ENCODE measurements at places on chromosomes 16 and 17. TPM values are rescaled to one million over a fixed set of nuclear protein-coding genes. Genes with fewer than 3 reads are reported as not detected.

SCPEP1 gene
- 17.4 TPM for total RNA-seq

OTOP2 gene
- total RNA-seq, result not detected

- DNase-seq, result no peak
Measured at GRCh38 chr17:47736501-47737495, 3.8 kb downstream of the TBX21 start.

DNA sequence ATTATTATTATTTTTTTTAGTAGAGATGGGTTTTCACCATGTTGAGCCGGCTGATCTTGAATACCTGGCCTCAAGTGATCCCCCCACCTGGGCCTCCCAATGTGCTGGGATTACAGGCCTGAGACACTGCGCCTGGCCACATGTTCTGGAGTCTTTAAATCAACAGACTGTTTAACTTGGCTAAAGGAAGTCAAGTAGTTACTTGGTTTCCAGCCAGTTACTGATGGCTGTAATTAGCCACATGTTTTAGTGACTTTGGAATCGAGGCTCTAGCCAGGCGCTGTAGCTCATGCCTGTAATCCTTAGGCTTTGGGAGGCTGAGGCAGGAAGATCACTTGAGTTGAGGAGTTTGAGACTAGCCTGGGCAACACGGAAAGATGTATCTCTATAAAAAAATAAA, 699.2 kb upstream of the RBFOX1 start:
- DNase-seq, result no peak

DNA sequence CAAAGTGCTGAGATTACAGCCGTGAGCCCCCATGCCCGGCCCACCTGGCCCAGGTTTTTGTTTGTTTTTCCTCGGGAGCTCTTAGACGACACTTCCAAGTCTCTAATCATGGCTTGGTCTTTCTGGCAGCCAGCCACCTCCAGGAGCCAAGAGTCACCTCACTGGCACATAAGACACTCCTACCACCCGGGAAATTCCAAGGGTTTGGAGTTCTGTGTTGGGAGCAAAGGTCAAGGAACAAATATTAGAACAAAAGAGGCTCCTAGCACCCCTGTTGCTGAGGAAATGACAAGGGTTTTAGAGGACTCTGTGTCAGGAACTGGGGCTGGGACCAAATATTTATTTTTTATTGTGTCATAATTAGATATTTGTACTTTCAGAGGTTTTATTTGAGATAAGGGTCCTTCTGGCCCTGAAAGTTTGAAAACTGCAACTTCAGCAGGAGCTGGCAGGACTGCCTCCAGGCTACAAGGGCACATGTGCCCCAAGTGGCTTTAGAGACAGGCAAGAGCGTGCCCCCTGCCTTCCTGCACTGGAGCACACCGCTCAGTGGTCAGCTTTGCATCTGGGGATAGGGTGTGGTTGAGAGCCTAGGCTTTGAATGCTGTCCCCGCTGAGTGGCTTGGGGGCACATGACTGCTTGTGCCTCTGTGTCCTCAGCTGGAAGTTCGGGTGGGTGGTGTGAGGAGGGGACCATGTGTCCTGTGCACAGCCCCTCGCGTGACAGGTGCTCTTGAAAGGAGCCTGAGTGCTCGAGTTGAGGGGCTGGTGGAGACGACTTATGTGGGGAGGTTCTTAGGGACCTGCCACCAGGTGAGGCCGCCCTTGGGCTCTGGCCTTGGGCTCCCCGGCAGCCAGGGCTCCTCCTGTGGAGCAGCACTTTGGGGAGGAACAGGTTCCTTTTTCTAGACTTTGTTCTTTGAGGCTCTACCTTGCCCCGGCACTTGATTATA, 29.7 kb downstream of the MGRN1 start:
- DNase-seq, result no peak

DNA sequence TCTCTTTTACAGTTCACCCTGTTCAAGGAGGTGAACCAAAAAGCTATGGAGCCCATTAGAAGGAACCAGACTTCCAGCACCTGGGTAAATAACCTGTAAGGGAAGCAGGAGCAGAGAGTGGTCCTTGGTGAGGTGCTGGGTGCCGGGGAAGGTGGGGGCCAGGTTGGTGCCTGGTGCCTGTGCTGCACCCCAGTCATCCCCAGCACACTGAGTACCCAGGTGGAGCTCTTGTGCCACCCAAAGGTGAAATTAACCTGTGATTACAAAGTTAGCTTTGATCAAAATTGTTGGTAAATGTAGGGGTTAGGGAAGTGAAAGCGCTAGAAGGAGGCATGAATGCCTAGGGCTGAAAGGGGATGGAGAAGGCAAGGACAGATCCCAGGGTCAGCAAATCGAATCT, 58.6 kb downstream of the CDRT4 start:
- DNase-seq, result no peak

RNF222 gene
- 0.79 TPM for total RNA-seq

- DNase-seq, result no peak
Measured at GRCh38 chr16:67304020-67304419, 22.5 kb downstream of the KCTD19 start.

DNA sequence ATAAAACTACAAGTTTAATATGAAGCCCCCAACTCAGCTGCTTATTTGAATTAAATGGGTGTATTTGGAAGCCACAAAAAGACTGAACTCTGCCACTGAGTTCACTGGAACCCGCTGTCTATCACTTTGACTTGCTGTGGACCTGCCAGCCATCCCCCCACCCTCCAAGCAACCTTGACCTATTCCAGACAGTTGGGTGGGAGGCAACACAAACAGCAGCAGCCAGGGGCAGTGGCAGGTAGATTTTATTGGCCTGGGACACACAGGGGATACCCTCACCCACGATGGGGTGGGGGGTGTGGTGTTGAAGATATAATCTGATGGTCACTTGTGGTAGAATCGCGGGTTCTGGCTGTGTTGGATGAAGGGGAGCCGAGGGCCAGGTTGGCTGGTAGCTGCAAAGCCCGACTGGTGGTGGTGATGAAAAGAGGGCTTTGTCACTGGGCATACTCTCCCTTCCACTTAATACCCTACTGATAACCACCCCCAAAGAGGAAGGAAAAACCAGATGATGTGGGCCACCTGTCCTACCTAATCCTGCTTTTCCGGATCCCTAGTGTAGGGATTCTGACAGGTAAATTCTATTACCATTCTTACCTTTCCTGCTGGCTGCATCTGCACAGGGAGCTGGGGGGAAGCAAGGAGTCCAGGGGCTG, 2.6 kb downstream of the GPS2 start:
- no peak for DNase-seq

NLGN2 gene
- 86.3 TPM for total RNA-seq

- DNase-seq, result no peak
Measured at GRCh38 chr16:72959301-72959996, 88.5 kb downstream of the ZFHX3 start.

MYH1 gene
- total RNA-seq, result not detected

TMC7 gene
- 4.4 TPM for total RNA-seq

HEATR9 gene
- total RNA-seq, result not detected

HOXB8 gene
- total RNA-seq, result 0.70 TPM

DNA sequence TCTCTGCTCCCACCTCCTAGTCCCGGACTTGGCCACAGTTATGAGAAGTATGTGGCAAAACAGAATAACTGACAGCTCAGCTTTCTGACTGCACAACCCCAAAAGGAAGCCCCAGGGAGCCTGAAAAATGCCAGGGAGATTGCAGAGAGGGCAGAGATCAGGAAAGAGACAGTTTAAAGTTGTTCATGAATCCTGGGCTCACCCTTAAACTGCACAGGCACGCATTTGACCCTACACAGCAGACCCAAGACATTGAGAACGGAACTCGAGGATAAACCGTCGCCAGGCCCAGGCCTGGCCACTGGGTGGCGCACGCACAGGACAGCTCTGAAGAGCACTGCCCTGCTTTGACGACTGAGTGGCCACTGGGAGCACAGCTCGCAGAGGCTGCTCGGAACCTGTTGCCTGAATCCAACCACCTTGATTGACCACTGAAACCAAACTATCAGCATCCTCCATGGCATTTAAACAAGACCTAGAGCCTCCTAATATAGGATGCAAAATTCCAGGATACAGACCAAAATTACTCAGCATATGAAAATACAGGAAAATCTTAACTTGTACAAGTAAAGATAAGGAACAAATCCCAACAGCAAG, 114.0 kb downstream of the C16orf95 start:
- DNase-seq, result peak; percentile 51

DNA sequence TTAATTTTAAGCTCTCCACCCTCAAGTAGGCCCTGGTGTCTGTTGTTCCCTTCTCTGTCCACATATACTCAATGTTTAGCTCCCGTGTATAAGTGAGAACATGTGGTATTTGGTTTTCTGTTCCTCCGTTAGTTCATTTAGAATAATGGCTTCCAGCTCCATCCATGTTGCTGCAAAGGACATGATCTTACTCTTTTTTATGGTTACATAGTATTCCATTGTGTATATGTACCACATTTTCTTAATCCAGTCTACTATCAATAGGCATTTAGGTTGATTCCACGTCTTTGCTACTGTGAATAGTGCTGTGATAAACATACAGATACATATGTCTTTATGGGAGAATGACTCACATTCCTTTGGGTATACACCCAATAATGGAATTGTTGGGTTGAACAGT, 111.4 kb upstream of the NACA2 start:
- no peak for DNase-seq

Data from PC-9 (cell line).